ENCODE measurements at places on chromosomes 2 and 18.
A peak's percentile ranks its signal among the peaks of the same experiment; 100 is the strongest.

- no peak for DNase-seq
Observed at GRCh38 chr2:39990335-39990900, 211.4 kb upstream of the THUMPD2 start.

GRCh38 chr2:170814533-170815230 lies 2.0 kb upstream of the GAD1 start:
- DNase-seq, result no peak

DNA sequence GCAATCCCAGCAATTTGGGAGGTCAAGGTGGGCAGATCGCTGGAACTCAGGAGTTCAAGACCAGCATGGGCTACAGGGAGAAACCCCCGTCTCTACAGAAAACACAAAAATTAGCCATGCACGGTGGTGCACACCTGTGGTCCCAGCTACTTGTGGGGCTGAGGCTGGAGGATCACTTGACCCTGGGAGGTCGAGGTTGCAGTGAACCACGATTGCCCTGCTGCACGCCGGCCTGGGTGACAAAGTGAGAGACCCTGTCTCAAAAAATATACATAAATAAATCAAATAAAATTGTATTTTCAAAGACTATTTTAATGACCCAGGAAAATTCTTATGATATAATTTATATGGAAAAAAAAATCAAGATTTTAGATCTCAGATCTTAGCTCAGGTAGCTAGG lies 191.5 kb downstream of the ZFP36L2 start:
- DNase-seq, result no peak

DNA sequence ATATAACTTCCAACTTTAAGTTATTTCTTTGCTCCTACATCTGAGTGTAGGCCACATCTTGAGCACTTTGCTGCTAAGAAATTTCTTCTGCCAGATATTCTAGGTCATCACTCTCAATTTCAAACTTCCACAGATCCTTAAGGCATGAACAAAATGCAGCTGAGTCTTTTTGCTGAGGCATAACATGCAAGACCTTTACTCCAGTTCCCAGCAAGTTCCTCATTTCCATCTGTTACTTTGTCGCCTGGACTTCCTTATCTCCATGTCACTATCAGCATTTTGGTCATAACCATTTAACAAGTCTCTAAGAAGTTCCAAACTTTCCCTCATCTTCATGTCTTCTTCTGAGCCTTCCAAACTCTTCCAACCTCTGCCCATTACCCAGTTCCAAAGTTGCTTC lies 1077.3 kb upstream of the TMEFF2 start:
- no peak for DNase-seq

GRCh38 chr2:45896311-45896710 lies 244.8 kb downstream of the PRKCE start:
- DNase-seq, result no peak

GRCh38 chr18:2662990-2663389 lies 7.5 kb downstream of the SMCHD1 start:
- no peak for DNase-seq

- no peak for DNase-seq
Observed at GRCh38 chr2:40165509-40165844, 286.4 kb downstream of the SLC8A1 start.

DNA sequence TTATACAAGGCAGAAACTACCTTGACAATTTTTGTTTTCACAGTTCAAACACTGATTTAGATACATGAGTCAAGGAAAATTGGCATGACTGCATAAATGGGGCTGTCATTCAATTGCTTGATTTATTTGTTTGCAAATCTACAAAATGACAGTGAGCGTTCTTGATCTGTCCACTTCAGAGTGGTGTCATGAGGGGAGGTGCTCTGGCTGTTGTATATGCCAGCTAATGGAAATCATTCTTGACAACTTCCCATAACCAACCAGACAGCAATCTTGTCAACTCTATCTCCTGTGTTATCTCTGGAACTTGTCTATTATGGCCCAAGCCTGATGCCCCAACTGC lies 120.6 kb upstream of the UGP2 start:
- no peak for DNase-seq

- DNase-seq, result no peak
Observed at GRCh38 chr2:1140389-1141003, 189.8 kb downstream of the SNTG2 start.

- DNase-seq, result no peak
Observed at GRCh38 chr2:215442401-215442787, 6.5 kb upstream of the FN1 start.

GRCh38 chr2:130957915-130958314 lies 121.2 kb downstream of the ARHGEF4 start:
- DNase-seq, result no peak

DNA sequence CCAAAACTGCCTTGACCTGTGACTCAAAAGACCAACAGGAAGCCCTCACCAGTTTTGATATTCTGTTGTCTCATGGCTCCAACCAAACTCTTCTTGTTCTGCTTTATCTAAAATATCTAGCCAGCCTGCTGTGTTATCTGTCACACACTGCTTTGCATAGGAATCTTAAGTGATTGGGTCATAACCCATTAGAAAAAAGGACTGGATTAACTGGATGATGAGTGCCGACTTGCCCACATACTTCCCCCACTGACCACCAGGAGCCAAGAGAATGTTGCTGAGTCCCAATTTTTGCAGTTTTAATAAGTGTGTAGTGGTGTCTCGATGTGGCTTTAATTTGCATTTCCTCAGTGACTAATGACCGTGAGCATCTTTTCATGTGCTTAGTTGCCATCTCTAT lies 6.5 kb downstream of the MOGAT1 start:
- no peak for DNase-seq

GRCh38 chr18:74281980-74282754 lies 9.6 kb downstream of the CYB5A start:
- DNase-seq, result no peak

DNA sequence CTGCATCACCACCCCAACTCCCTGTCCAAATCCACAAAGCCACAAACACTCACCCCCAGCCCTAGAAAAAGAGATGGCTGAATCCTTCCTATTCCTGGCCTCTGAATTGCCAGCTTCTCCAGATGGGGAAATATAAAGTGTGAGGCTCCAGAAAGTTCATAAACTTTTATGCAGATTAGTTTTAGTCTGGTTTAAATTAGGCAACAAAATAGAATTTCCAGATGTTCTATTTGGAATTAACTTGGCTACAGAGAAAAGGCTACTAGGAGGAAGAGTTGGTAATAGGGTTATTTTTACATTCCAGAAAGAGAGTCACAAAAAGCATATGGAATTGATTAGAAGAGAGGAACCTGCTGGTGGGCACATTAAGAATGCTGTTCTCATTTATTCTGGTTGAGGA lies 56.0 kb downstream of the EN1 start:
- DNase-seq, result no peak

DNA sequence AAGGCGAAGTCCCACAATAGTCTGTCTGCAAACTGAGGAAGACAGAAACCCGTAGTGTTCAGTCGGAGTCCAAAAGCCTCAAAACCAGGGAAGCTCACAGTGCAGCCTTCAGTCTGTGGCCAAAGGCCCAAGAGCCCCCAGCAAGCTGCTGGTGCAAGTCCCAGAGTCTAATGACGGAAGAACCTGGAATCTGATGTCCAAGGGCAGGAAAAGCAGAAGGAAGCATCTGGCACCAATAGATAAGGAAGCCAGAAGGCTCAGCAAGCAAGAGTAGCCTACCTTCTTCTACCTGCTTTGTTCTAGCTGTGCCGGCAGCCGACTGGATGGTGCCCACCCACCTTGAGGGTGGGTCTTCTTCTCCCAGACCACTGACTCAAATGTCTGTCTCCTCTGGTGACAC lies 21.8 kb downstream of the CFAP210 start:
- DNase-seq, result no peak

DNA sequence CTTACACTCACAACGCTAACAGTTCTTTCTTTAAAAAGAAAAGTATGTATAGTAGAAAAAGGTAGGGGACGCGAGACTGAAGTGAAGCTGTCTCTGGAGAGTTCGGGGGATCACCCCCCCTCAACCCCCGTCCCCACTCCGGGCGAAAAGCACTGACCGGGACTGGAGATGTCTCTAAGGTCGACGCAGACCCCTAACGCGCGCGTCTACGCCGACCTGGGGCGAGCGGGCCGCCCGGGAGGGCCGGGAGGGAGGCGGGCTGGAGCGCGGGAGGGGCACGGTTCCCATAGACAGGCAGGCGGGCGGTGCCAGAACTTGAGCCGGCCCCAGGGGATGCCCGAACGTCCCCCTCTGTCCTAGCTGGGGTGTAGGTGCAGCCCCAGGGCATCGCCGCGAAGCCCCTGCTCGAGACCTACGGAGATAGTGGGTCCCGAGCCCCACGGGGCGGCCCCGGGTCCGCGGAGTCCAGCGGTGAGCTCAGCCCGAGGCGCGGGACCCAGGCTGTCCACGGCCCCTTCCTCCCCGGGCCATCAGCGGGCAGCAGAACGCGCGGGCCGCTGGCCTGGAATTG lies 82.2 kb downstream of the CHRNA1 start:
- peak; percentile 25 for DNase-seq

GRCh38 chr18:60861575-60861974 lies 471.7 kb upstream of the CDH20 start:
- no peak for DNase-seq

- no peak for DNase-seq
Observed at GRCh38 chr2:15634846-15635490, 43.3 kb downstream of the DDX1 start.

- no peak for DNase-seq
Observed at GRCh38 chr2:177723235-177723634, 330.7 kb downstream of the AGPS start.

DNA sequence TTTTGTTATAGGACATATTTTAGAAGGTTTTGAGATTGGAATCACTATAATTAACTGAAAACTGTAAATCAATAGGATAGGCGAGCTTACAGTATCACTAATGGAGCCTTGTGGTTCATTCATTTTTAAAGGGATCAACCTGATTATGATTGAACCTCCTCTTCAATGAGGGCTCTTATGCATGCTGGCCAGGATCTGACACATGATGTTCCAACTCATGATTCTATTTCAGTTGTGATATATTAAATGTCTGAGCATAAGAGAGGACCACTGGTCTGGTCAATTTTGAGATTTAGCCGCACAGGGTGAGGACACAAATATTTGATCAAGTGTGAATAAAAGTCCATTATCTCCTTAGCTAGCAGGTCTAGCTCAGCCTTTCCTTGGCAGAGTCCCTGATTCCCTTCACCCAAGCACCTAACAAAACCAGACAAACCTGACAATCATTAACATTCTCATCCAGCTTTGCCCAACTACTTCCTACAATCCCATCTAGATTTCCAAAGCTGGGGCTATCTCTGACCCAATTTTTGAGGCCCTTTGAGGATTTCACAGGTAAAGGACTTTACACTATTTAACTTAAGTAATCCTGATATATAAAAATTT lies 6.9 kb upstream of the MAP4K4 start:
- DNase-seq, result no peak

- no peak for DNase-seq
Observed at GRCh38 chr18:50786864-50787263, 33.0 kb downstream of the MRO start.

- DNase-seq, result no peak
Observed at GRCh38 chr2:138699421-138699820, 80.8 kb downstream of the NXPH2 start.

GRCh38 chr2:232890536-232890895 lies 20.5 kb downstream of the SNORC start:
- DNase-seq, result no peak

DNA sequence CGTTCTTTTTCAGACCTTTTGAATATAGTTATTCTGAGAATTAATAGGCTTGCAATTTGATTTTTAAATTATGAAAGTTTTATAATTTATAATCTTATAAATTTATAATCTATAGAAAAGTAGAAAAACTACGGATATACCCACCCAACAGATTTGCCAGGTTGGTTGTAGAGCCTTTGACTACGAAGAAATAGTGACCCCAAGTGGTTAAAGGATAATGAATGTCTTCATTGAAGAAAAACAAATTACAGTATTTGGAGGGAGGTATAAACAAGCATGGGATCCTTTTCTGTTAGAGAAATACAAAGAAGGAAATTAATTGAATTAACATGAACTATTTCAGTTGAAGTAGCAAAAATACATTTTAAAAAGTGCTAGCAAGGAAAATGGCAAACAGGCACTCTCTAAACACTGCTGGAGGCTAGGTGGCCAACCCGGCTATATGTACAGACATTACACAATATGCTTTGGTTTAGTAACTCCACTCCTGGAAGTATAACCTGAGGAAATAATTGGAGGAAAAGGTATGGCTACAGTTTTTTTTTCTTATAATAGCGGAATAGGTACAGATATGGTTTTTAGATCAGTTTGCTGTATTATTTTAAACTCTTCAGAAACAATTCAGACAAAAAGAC lies 110.9 kb downstream of the MIB1 start:
- DNase-seq, result no peak

DNA sequence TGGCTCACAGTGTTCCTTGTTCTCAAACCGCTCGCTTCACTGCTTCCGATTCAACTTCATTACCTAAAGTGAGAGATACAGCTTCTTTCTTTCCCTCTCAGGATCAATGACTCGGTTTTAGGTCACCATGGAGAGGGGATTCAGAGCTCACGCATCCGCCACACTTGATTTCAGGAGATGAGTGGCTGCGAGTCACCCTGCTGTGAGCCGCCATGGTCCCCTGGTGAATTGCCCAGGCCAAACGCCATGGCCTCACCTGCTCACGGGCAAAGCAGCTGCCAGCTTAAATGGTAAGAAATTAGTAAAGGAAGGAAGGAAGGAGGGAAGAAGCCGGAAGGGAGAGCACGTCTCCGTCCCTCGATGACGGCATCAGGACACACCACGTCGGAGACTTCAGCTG lies 60.5 kb downstream of the ADNP2 start:
- no peak for DNase-seq

- DNase-seq, result no peak
Observed at GRCh38 chr18:24003903-24004640, 10.5 kb upstream of the TTC39C start.

DNA sequence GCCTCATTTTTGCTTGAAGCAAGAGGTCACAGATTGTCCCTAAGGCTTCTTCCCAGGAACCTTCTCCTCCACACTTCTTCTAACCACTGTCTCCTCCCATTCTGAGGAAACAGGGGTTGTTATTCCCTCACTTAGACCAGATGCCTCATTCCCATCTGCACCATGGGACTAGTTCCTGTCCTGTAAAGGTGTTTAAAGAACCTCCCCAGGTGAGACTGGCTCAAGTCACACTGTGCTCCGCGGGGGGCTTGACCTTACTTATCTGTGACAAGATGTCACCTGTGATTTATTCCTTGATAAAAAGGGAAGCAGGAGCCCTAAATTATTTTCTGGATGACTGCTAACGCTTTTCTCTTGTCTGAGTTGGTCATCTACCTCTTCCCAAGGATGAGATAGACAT lies 8.2 kb upstream of the CDH2 start:
- DNase-seq, result no peak

DNA sequence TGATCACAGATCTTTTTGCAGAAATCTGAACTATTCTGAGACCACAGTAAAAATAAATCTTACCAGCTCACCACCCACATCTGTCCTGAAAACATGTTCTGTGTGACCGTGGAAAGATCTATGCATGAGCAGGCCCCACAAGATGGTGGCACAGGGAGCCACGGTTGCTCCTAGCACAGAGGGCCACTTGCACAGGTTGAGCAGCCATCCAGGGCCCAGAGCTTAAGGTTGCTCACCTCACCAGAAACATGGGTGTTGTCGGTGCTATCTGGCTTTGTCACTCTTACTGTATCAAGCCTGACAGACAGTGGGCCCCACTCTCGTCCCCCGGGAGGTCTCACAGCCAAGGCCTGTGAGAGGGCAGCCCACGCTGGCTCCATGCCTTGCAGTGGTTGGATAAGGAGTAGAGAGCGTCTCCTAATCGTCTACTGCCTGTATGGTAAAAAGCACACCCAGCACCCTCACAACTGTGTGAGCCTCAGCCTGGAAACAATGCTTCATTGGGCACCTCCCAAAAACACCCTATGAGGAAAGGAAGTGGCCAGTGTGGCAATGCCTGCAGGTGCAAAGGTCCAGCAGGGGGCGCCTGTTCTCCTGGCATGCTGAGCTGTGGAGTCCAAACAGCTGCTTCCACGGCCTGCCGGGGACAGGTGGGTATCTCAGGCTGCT lies 19.6 kb downstream of the TUBB6 start:
- peak; percentile 40 for DNase-seq
